ENCODE measurements at places on chromosomes 2 and 18.

GRCh38 chr2:98142106-98142791 is 55.3 kb downstream of the VWA3B start:
- DNase-seq = no peak

DNA sequence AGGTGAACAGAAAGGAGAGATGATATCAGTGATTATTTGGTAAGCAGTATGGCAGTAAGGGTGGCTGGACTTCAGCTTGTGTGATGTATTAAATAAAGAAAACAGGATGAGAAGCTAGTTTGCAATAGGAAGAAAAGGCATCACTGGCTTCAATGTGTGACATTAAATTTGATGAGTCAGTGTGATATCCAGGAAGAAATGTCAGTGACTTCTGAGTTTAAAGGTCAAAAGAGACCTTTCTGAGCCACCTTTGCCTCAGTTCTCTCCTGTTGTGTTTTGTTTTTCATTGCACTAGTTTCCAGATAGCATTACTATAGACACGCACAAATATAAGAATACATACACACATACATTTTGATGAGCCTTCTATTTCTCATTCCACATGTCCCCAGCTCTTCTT is 105.6 kb downstream of the PIGN start:
- DNase-seq = no peak

DNA sequence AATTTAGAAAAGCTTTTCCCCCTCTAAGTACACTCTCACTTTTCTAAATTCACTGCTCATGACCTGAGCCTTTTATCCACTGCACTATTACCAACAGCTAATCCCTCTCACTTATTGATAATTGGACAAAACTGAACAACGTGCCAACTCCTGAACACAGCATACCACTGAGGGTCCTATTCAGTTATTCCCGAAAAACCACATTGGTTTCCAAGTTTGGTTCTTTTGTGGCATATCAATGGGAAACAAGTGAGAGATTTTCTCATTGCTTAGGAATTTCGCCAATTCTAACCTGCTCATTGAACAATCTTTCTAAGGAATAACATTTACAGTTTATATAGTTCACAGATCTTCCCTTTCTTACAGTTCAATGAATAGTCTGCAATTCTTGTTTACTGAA is 977.4 kb downstream of the TMEM182 start:
- DNase-seq = no peak

- no peak for DNase-seq
These were observed 21.3 kb downstream of the SCN1A start for GRCh38 chr2:166106431-166107015.

DNA sequence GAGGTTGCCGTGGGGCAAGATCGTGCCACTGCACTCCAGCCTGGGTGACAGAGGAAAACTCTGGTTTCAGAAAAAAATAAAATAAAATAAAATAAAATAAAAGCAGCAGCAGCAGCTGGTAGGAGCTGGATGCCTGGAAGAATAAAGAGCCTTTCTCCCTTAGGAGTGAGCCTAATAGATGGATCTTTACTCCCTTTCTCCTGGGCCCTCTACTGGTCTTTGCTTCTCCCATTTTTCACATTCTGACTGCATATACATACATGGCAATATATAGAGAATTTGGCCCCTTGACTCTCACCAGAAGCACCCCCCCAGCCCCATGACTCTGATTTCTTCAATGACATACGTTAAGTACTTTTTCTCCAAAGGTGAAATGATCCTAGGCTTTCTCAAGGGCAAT is 9.8 kb upstream of the MALT1 start:
- no peak for DNase-seq

- DNase-seq = no peak
These were observed 466.7 kb downstream of the TNS1 start for GRCh38 chr2:217535957-217536708.

DNA sequence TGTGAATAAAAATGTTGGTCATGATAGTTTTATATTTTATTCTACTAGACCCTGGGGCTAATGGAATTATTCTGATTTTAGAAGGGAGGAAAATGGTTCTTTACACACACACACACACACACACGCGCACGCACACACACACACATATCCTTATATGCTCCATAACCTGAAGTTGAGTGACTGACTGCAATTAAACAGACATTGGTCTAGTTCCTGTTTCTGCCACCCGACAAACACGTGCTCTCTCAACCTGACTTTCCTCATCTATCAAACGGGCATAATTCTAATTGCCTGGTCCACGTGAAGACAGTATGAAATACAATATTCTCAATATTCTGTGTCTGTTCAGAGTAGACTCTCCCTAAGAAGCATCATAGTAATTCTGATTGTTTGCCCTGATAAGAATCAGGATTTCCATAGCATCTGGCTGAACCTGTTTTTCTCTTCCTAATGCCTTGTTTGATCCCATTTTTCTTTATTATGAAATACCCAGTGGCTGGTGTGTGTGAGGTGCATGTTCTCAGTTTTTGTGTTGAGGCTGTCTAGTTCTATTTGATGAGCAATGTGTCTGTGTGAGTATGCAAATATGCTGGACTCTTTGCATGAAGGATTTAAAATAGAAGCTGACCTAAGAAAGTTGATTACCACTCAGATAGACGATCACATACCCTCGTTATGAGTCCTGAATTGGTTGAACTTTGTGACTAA is 51.0 kb downstream of the SETBP1 start:
- DNase-seq = no peak

GRCh38 chr2:86675104-86675503 is 45.0 kb upstream of the RMND5A start:
- DNase-seq = peak; percentile 14

DNA sequence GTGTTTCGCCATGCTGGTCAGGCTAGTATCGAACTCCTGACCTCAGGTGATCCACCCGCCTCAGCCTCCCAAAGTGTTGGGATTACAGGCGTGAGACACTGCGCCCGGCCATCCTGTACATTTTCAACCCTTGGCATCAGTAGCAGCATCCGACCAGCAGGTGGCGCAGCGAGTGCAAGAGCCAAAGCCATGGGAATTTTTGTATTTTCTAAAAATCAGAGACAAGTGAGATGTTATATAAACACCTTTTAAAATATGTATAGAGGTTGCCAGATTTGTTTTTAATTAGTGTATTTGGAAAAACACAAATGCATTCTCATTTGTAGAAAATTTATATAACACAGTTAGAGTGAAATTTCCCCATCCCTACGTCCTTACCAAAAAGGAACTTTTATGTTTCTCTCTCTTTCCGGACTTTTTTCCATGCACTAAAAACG is 36.8 kb downstream of the MOGAT1 start:
- peak; percentile 63 for DNase-seq

GRCh38 chr2:149765636-149766035 is 178.1 kb upstream of the MMADHC start:
- no peak for DNase-seq

DNA sequence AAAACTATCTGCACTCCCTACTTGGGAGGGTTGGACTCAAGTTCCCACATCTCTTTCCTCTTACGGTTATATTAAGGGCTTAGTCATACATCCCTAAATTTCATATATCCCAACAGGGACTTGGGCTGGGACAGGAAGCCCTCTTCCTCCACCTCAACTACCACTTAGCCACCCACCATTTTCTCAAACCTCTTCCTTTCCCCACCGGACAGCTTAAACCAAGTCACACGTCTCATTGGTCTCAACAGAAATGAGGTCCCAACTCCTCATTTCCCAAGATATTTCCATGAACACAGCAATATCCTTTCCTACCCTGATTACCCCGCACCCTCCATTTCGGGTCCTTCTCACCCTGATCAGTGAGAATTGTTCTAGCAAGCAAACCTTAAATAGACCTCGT is 736 bp downstream of the ZSCAN30 start:
- no peak for DNase-seq

GRCh38 chr2:231037731-231038482 is 584 bp downstream of the C2orf72 start:
- peak; percentile 19 for DNase-seq

- DNase-seq = no peak
These were observed 828.4 kb upstream of the VRK2 start for GRCh38 chr2:57218206-57218605.

- DNase-seq = no peak
These were observed 59.1 kb upstream of the TXNDC2 start for GRCh38 chr18:9826685-9827084.

DNA sequence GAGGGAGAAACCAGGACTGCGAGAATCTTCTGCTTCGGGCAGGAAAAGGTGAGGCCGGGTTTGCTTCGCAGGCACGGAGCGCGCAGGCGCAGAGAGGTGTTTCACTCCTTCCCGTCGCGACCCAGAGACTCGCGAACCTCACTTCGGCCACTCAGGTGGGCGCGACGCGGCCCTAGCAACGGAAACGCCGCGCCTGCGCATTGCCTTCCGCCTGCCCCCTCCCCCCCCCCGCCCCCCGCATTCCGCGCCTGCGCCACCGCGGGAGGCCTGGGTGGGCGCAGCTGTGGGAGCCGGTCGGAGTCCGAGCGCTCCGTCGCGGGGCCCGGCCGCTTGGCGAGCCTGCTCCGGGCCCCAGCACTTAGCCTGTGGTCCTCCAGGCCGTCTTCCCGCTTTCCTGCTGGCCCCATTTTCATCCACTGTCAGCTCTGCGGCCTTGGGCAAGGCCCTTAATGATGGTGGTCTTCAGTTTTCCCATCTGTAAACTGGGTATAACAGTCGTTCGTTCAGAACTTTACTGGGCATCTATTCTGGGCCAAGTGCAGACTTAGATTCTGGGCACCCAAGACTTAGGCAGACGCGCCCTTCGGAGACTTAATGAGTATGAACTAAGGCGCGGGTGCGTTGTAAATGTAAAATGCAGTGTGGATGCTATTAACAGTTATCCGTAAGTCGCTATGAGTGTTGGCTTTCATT is 62.1 kb upstream of the ACKR3 start:
- peak; percentile 55 for DNase-seq

DNA sequence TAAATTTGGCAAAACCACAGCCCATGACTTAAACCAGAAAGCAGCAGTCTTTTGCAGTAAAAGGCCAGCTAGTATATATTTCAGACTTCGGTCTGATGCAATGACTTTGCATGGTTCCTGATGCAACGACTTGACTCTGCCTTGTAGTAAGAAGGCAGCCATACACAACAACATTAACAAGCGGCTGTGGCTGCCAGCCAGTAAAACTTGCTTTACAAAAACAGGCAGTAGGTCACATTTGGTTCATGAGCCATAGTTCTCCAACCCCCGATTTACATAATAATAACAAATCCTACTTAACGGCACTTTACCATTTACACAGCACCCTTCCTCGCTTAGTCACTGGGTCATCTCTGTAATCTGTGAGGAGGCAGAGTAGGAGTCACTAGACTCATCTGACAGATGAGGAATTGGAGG is 410.3 kb downstream of the LRATD1 start:
- DNase-seq = no peak

- DNase-seq = no peak
These were observed 54.1 kb upstream of the EPB41L5 start for GRCh38 chr2:119958670-119959268.

- DNase-seq = no peak
These were observed 8.6 kb upstream of the COBLL1 start for GRCh38 chr2:164850235-164850634.

DNA sequence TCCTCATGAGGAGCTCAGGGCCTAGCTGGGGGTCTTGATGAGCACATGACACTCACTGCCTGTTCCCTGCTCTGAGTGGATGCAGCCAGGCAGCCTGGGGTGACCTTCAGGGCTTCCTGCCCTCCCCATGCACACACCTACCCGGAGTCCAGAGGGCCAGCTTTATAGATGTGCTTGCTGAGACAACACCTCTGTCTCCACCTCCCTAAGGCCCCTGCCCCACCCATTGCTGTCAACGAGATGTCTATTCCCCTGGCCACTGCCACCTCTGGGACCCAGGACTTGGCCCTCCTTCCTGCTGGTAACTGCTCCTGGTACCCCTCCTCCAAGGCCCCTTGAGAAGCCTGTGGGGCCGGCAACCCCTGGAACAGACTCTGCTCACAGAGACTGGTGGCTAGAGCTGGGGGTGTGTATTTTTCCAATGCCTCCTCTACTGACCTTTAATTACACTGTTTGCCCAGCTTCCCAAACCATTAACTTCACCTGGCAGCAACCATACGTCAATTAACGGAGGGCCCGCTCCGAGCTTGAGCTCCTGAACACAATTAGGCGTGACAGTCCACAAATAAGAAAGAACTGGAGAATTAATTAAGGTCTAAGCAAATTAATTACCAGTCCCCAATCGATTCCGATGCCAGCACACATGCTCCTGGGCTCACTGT is 66.3 kb downstream of the EMX1 start:
- no peak for DNase-seq

GRCh38 chr2:11123001-11123809 is 32.1 kb upstream of the SLC66A3 start:
- DNase-seq = no peak

- no peak for DNase-seq
These were observed 1.6 kb downstream of the IRS1 start for GRCh38 chr2:226797989-226798421.

DNA sequence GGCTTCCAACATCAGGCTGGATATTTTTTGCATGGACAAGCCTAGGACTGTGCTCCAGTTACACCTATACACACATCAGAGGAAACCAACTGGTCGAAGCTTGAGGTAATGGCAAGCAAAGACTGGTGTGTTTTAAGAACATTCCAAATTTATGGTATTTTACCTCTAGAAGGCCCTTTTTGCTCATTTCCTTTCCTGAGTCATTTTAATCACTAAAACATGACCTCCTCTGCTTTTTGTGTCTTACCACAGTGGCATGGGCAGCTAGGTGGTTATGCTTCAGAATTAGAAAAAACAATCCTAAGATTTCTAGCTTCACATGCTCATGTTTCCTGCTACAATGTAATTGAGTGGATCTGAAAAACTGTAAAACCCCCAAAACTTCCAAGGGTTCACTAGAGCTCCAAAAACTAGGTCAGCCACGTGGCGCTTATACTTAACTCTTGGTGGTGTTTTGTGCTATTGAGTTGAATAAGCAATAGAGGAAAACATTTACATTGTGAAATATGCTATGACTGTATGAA is 30.6 kb upstream of the CHRNA1 start:
- DNase-seq = no peak

DNA sequence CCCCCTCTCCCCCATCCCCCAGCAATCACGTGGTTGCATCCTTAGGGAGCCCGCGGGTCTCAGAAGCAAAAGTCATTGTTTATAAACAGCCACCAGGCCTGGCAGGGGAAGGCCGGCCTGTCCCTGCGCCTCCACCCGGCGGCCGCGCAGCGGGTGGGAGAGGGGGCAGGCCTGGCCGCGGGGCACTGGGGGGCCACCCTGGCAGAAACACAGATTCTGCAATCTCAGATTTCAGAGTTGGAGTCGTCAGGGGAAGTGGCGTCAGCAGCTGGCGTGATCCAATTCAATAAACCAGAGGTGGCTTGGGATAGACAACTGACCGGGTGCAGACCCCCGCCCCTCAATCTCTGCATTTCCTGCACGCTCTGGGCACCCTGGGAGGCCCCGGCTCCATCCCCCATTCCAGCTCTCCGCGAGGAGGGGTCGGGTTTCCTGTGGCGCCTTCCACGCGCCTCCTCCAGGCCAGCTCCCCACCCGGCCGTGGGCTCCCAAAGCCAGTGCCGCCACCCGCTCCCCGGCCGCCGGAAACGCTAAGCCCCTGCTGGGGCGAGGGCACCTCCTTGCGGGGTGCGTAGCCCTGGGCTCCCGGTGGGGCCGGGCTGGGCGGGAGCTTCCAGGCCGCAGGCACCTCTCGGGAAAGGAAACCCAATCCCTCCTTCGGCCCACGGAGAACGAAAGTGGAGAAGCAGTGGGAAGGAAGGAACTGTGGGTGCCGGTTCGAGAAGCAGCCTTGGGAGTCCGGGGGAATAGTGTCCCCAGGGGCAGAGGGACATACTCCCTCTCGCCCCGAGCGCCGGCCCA is 1.1 kb downstream of the BIN1 start:
- no peak for DNase-seq
